ENCODE measurements at places on chromosomes 2 and 18. TPM values are rescaled to one million over a fixed set of nuclear protein-coding genes. Genes with fewer than 3 reads are reported as not detected.

Gene NDC80
- 10.9 TPM for total RNA-seq

Gene PIEZO2
- total RNA-seq, result 1.1 TPM

Gene B3GNT7
- under 0.01 TPM for total RNA-seq

Gene RIT2
- total RNA-seq, result not detected

Gene STPG4
- not detected for total RNA-seq

Gene NYAP2
- total RNA-seq, result not detected

DNA sequence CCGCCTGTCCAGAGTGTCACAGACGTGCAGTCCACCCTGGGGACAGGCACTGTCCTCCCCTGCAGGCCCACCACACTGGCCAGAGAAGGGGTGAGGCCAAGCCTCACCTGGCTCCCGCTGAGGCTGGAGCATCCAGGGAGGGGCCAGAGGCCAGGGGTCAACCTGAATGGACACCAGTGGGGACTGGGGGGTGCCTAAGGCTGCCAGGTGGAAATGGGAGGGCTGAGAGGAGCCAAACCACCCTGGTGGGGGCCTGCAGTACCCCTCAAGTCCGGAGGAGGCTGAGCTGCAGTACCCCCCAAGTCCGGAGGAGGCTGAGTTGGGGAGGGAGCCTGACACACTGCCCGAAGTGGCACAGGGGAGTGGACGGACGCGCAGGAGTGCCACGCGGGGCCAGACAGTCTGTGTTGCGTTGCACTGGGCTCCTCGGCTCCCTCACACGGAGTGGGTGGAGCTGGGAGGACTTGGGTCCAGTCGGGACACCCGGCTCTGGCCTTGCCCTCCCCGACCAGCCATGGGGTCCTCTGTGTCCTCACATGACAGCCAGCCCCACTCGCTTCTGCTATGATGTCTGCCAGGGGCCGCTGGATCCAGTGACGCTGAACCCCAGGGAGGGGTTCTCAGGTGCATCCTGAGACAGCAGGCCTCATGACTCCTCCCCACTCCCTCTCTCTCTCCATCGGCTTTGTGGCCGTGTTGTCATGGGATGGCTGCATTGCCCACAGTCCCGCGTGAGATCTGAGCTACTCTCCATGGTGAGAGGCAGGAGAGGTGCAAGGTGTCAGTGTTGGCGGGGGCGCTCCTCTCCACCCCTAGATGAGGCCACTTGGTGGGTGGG, 22.3 kb upstream of the GPC1 start:
- no peak for DNase-seq

- peak; percentile 71 for DNase-seq
Observed at GRCh38 chr2:199458806-199459285, 1.1 kb upstream of the SATB2 start.

- no peak for DNase-seq
Observed at GRCh38 chr2:121211689-121212151, 73.3 kb downstream of the TFCP2L1 start.

GRCh38 chr2:197176522-197176921, 134.1 kb downstream of the ANKRD44 start:
- DNase-seq, result no peak

DNA sequence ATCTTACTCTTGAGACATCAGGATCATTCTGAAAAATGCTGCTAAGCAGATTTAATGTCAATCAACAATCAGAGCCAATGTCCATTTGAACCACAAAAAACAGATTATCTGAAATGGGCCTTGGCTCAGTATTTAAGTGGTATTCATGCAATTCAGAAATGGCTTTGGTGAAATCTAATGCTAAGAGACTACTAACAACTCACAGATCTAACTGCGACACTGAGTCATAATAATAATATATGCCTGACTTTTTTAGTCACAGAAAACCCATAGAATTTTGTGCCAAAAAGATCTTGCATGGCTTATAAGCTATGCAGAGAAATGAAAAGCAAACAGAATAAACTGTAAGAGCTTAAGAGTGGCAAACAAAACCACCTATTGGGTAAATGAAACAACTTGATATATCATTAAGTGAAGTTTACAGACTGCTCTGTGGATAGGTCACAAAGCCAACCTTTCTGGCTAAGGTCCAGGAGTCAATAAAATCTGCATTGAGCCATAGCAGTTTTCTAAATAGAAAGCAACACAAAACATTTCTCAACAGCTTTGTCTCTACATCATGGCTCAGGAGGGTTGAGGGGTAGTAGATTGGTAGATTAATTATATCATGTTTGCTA, 234.3 kb downstream of the LRATD1 start:
- DNase-seq, result no peak

DNA sequence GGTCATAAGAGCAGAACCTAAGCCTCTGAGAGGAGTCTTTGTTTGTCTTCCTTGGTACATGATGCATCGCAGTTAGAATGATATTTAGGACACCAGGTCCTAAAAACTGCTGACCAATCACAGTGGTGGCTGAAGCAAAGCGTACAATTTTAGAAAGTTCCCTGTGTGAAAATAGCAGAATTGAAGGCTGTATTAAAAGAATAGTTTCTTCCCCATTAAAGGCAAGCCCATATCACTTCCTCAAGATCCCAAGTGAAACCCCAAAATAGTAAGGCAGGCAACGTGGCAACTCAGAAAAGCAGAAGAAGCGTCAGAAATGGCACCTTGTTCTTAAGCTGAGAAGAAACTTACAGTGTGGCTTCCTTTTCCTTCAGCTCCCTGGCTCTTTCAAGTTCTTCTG, 154.8 kb upstream of the PGAP1 start:
- DNase-seq, result no peak

DNA sequence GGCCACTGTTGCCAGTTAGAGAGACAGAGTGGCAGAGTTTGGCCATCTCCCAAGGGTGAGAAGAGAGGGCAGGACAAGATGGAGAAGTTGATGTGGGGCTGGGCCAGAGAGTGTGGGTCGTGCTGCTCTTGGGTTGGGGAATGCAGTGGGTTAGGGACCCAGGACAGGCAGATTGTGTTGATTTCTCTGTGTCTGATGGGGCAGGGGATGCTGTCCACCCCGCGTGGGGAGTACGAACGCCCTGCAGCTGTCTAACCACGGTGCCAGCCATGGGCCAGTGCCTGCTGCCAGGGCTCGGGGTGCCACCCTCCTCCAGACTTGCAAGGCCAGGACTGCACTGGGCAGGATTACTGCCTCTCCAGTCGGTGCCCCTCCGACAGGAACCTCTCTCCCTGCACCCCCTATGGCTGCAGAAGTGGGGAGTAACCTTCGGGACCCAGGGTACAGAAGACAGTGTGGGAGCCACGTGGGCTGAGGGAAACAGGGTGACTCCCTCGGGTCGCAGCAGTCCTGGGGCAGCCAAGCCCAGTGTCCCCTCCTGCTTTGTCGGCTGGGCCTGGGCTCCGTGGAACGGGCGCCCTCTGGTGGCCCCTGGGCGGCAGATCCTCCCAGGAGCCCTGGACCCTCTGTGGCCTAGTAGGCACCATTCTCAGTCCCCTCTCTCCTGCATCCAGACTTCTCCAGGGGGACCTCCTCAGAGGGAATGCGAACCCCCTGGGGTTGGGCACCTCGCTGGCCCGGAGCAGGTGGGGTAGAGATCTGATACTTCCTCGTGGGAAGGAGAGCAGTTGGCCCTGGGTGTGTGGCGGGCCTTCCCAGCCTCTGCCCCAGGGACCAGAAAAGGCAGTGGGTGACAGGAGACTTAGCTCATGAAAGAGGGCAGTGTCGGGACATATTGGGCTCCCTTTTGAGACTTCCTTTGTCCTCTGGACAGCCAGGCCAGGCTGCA, 2.7 kb downstream of the GPC1 start:
- DNase-seq, result peak; percentile 78

DNA sequence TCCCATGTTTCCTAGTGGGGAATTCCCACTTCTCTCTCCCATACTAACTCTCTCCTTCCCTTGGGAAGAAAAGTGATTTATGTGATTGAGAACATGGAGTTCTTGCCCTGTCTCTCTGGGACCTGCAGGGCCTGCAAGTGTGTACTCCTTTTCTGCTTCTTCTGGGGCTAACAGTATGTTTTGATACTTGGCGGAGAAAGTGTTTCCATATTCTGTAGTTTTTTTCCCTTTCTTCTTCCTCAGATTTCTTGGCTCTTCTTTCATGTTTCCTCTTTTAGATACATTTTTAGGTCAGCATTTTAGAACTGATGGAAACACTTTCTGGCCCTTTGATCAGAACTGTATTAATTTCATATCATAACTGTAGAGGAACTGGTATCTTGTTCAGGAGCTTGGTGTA, 352.2 kb downstream of the DLGAP1 start:
- DNase-seq, result no peak

GRCh38 chr2:55618275-55619055, 1.0 kb upstream of the PPP4R3B start:
- peak; percentile 73 for DNase-seq

GRCh38 chr2:3243804-3244203, 133.8 kb downstream of the EIPR1 start:
- no peak for DNase-seq

- DNase-seq, result peak; percentile 13
Observed at GRCh38 chr18:51724790-51725721, 527.6 kb upstream of the MEX3C start.

- no peak for DNase-seq
Observed at GRCh38 chr18:48826271-48826670, 124.5 kb downstream of the SMAD7 start.

DNA sequence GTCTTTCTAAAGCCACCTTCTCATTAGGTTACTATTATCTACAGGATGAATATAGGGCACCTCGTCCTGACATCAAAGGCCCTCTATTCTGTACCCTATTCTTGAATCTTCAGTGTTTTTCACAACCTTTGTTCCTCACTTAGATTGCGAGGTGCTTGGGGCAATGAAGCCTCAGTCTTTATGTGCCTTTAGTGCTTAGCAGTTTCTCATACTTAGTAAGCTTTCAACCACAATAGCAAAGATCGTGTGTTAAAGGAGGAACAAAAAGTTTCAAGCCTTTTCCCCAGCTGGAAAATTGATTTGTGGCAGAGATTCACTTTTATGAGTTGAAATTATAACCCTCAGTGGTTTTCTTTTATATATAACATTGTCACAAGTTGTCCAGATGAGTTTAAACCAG, 226.9 kb downstream of the MYO3B start:
- no peak for DNase-seq

DNA sequence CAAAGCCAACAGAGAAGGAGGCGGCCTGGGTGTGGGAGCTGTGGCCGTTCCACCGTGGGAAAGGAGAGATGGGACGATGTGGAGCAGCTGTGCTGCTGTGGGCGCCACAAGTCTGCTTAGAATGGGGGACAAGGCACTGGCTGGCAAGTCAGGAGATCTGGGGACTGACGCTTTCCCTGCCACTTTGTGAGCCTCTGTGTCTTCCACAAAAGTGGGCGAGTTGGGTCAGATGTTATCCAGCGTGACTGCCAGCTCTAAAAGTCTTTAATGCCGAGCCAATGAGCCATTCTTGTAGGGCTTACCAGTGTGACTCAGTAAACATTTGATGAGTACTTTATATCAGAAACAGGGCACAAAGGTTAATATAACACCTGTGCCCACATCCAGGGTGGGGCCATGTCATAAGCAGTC, 113.6 kb upstream of the MGAT5 start:
- DNase-seq, result no peak

GRCh38 chr2:41994233-41994637, 53.6 kb upstream of the PKDCC start:
- peak; percentile 90 for DNase-seq

GRCh38 chr18:77153404-77153803, 20.8 kb upstream of the MBP start:
- DNase-seq, result no peak

GRCh38 chr2:128008074-128008672, 19.7 kb downstream of the SAP130 start:
- no peak for DNase-seq

- DNase-seq, result peak; percentile 72
Observed at GRCh38 chr2:66435549-66435875, 587 bp downstream of the MEIS1 start.

DNA sequence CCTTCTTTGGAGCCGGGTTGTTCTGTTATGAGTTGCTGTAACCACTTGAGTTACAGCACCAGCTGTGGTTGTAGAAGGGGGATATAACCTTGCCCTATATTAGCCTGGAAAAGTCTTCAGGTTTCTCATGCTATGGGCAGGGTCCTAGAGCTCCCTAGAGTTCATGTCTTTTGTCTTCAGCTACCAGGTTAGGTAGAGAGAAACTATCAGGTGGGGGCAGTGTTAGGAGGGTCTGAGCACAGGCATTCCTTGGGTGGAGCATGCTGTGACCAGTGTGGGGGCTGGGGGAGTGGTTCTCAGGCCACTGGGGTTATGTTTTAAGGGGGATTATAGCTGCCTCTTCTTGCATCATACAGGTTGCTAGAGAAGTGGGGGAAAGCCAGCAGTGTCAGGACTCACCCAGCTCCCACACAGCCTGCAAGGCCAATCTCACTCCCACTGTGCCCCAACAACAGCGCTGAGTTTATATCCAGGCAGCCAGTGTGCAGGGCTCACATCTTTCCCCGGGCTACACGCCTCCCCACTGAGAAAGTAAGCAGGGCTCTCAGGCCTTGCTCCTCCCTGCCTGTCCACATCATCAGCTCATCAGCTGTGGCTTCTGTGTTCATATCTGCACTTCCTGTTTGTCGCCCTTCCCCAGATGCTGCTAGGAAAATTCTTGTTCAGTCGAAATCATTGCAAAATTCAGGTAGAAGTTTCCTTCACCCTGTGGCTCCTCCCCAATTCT, 133.8 kb upstream of the NRXN1 start:
- DNase-seq, result no peak

DNA sequence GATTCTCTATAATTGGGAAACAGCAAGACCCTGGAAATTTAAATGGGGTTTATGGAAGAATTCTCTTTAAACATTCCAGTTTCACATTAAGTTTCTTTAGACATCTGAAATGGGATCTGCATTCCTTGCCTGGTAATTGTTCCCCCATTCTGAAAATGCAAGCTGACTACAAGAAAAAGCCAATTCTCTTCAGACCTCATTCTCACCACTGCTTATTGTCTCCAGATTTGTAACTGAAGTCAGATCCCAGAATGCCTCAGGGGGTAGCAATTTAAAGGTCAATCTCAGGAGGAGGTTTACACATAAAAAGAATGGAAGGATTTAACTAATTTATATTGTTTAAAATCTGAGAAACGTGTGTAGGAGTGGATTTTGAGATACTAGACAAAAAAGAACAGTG, 41.2 kb downstream of the COL3A1 start:
- DNase-seq, result no peak

GRCh38 chr2:95261602-95262001, 12.6 kb upstream of the PROM2 start:
- no peak for DNase-seq

DNA sequence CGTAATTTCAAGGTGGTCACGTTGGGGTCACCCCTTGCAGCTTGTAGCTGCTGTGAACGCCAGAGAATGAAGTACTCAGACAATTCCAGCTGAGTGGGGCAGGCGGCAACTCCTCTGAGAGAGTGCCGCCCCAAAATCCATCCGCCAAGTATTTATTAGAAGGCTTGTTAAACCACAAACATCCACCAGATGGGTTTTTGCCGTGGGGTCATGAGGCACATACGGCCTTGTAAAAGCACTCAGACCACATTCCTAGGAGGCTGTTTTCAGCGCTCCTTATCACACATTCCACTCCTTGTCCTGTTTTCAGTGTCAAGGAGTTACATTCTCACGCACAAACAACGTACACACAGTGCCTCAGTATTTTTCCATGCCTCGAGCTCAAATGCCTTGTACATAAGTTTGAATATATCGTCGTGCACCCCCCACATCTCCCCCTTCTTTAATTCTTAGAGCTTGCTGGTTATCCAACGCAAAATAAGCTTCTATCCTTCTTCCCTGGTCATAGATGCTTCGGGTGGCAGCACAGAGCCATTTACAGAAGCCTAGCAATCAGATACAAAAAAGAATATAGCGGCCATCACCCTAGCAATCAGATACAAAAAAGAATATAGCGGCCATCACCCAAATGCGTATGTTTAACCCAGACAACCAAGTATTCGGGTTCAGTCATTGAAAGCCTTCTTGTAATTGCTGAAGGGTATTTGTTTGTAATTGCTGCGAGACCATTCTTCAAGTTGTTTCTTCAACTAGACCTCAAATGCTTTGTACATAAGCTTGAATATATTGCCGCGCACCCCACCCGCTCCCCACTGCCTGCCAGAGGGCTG, 7.3 kb downstream of the ALPP start:
- DNase-seq, result peak; percentile 76
